ENCODE measurements at places on chromosomes 7 and 10.

GRCh38 chr7:20191391-20191869 lies 25.8 kb downstream of the MACC1 start:
- DNase-seq = no peak

DNA sequence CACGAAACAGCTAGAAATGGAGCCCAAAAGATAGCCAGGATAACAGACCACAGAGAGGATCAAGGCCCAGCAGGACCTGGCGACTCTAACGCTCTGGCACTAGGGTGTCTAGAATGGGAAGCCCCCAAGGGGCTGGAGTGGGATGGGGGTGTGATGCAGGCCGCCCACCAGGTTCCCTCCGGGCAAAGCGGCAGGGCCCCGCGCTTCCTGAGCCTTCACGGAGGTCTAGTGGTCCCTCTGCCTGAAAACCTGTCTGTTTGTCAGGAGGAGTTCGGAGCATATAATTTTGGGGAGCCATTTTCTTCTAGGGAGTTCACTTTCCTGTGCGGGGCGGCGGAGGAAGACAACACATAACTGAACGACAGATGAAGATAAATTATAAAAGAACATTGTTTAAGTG lies 48.2 kb upstream of the FXYD4 start:
- no peak for DNase-seq

GRCh38 chr10:26931223-26931622 lies 70.5 kb upstream of the ABI1 start:
- no peak for DNase-seq

- DNase-seq = no peak
These were observed 455 bp downstream of the CUL2 start for GRCh38 chr10:35089611-35090161.

DNA sequence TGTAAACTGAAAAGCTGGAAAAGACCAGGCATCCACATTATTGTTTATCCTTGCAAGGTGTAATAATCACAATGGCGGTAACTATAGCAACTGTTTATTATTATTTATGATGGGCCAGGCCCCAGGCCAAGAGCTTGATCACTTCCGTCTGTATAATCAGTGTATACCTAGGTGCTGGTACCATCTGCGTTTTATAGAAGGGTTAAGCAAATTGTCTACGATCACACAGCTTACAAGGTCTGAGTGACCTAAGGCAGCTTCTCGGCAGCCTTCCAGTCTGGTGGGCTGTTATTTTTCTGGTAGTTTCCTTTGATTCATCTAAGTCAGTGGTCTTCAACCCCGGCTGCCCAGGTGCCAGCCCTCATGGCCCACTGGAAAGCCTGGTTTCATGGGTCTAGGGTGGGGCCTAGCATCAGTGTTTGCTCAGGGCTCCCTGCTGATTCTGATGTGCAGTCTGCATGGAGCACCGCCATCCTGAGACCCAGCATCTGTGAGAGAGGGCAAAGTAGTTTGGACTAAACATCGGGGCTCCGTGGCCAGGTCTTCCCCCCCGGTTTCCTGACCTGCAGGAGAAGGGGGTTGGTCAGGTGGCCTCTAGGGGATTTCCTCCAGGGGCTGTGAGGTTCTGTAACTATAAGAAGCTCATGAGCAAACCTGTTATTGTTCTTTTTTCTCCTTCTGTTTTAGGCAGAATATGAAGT lies 146.4 kb downstream of the RGS10 start:
- DNase-seq = no peak

GRCh38 chr7:106425017-106425719 lies 140.4 kb upstream of the NAMPT start:
- peak; percentile 23 for DNase-seq

DNA sequence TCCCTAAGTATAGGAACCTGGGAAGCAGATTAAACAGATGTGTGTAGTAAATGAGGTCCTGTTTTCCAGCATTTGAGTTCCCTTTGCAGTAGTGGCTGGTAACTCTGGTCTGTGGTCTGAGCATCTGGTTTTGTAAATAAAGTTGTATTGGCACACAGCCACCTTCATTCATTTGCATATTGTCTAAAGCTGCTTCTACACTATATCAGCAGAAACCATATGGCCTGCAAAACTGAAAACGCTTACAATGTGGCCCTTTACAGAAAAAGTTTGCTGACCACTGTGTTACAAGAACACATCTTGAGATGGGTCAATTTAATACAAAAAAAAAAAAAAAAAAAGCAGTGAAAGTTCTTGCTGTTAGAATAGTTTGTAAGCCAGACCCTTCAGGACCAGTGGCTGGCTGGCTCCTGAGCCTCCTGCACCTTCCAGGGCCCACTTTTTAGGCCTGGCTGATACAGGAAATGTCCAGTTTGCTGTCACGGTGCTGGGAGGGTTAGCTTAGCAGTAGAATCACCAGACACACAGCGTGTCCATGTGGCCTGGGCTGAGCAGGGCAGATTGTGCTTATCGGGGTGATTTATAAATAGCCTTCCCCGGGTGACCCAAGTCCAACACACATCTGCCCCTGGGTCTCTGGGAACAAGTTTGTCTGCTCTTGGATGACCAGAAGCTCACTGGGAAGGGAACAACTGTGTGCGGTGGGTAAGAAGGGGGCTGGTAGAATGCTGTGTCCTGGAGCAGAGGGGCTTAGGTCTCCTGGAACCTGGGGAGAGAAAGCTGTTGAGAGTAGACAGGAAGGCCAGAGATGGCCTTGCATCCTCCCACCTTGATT lies 1.4 kb downstream of the C10orf71 start:
- no peak for DNase-seq

DNA sequence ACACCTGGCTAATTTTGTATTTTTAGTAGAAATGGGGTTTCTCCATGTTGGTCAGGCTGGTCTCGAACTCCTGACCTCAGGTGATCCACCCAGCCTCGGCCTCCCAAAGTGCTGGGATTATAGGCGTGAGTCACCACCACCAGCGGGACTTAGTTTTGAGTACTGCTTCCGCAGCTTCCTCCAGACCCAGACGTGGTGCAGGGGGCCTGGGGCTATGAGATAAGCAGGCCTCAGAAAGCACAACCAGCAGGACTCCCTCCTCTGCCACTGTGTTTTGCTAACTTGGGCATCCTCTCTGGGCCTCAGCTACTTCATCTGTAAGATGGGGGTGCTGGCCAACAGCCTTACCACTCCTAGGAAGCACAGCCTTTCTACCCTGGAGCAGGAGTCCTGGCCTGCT lies 37.8 kb downstream of the GOLGA7B start:
- DNase-seq = no peak

GRCh38 chr7:378551-379455 lies 88.8 kb downstream of the FOXL3 start:
- DNase-seq = no peak

Data from C1 segment of cervical spinal cord (tissue), 14 donors.